ENCODE measurements at places on chromosomes 1 and 21.

GRCh38 chr1:90358448-90358847 is 358.7 kb downstream of the BARHL2 start:
- peak; percentile 40 for DNase-seq

DNA sequence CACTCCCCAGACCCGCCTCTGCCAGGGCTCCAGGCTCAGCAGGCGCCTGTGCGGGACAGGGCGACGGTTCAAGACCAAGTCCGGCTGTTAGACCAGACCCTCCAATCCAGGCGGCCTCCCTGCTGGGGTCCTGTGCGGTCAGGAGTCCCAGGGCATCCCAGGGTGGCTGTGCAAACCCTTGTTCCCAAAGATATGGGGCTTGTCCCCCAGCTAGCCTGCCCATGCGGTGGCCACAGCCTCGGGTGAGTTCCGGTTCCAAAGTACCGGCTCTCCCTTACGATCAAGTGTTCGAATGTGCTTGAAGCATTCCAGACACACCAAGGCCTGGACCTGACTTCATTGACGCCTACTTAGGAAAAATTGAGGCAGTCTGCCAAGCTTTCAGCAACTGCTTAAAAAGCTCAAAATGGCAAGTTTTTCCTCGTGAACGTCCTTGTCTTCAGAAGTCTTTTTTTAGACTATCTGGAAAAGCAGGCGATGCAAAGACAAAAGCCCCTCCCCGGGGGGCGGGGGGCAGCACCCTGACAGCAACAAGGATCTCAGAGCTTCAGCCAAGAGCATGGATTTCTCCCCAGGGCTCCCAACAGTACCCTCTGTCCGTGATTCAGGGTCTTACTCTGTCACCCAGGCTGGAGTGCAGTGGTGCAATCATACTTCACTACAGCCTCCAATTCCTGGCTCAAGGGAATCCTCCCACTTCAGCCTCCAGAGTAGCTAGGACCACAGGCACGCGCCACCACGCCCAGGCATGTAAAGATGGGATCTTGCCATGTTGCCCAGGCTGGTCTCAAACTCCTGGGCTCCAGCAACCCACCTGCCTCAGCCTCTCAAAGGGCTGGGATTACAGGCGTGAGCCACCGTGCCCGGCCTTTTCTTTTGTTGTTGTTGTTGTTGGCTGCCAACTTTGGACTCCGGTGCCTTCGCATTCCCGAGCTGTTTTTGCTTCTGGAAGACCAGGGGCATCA is 2.3 kb downstream of the FAAP20 start:
- DNase-seq: no peak

- DNase-seq: no peak
Measured at GRCh38 chr1:18343581-18343980, 137.1 kb upstream of the KLHDC7A start.

DNA sequence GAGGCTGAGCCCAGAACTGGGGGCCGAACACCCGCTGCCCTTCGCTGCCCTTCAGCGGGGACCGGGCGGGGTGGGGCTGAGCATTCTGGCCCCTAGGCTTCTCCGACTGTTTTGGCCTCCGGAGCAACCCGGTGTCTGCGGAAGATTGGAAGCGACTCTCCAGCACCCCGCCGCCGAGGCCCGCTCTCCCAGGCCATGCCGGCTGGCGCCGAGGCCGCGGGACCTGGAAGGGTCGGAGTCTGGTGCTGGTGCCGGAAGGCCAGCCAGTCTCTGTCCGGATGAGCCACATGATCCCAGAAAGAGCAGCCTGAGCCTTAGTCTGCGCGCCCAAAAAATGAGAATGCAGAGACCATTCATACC is 272.0 kb downstream of the FOXD2 start:
- DNase-seq: no peak

DNA sequence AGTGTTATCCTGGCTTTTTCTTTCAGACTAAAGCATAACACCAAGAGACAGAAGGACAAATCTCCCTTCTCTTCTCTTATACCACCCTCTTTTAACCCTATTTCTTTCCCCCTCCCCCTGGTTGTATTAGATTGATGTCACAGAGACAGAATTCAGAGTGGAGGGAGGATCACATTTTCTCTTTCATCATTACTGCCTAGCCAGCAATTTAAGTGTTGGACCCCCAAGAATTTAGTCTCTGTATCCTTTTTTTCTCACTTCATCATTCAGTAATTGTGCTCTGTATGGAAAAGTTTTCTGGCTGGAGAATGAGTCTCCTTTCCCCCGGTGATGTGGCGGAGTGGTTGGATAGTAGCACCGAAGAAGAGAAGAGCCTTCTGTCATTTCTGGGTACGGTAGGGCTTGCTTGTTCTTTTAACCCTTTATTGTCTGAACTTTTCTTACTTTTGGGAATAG is 124.8 kb downstream of the CLEC20A start:
- no peak for DNase-seq

DNA sequence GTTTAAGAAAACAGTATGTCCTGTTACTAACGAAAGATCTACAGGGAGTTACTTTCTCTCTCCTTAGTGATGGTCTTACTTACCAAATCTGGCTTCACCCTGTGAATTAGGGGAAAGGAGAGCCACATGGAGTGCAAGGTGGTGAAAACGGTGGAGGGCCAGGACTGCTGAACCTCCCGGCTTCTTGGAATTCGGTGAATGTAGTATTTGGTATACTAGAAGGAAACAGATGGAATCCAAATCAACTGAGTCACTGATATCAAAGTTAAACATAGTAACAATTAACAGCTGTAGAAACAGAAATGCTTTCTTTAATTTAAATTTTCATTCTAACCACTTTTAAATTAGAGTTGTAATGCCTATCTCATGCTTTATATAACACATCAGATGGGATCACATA is 45.7 kb downstream of the ALG14 start:
- no peak for DNase-seq

DNA sequence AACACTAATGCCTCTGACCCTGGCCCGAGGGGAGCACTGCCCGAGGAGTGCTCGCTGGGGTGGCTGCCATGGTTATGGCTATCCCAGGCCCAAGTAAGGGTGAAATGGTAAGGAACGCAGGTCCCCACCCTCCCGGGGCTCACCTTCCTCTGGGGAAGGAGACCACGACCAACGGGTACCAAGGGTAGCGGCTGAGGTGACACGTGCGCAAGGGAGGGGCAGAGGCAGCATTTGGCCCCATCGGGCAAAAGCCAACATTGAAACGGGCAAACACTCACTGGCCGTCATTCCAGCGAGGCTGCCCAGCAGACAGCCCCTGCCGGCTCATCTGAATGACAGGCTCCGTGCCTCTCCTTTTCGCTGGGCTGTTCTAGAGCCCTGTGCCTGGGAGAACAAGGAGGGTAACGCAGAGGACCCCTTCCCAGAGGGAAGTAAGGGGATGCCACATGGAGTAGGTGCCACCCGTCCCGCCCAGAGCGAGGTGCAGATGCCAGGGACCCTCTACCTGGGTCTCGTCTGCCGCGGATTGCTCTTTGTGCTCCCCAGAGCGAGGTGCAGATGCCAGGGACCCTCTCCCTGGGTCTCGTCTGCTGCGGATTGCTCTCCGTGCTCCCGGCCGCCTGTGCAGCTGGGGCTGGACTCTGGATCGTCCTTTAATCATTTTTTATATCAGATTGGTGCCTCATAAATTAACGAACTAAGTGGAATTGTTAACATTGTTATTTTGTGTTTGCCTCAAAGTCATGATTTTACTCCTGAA is 16.2 kb downstream of the ACTRT2 start:
- no peak for DNase-seq

DNA sequence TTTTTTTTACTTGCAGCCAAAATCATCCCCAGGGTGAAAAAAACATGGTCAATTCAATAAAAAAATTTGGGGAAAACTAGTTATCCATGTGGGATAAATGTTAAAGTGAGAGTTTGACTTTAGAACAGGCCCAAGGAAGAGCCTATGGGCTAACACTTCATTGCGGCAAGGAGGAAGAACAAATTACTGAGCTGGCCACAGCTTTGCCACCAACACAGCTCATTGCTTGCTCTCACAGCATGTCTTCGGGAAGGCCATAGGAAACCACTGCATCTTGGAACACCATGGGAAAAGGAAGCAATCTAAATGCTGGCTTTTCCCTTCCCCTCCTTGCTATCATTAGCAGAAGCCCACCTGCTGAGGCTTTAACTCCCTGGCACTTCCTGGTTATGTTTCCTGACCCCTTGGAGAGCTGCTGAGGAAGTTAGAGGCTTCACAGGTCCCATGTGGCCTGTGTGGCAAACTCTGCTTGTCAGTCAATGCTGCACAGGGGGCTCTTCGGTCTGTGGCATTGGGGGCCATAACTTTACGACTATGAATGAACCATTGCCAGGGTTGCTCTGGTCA is 86.0 kb downstream of the SLC25A24 start:
- no peak for DNase-seq

DNA sequence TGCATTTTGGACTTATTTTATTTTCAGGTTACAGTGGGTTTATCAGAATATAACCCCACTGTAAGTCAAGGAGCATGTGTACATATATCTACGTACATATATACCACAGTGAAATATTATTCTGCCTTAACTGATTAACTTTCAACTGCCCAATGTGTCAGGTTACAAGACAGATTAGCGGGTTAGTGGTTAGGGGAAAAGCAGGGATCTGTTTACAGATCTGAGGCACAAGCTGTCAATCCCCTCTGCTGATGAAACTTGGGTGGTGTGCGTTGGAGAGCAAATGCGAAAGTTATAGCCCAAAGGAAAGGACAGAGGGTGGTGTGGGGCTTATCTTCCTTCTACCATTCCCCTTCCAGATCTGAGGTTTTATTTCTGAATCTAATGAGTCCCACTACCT is 238.2 kb upstream of the KCNK2 start:
- DNase-seq: no peak

DNA sequence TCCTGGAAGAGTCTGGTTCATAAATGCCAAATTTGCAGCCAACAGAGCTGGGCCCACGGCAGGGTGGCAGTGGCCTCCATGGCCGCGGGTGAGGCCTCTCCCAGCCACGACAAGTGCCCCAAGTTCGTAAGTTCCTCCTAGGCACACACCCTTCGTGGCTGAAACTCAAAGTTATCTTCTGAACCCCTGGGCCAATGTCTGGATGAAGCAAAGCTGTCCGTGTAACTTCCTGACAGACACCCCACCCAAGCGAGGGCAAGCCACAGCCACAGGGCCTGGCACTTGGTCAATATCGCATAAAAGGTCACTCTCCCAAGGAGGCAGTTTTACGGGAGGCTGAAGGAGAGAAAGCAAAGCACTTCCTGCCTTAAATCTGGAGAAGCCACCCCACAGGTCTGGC is 27.8 kb upstream of the GPR153 start:
- DNase-seq: no peak

DNA sequence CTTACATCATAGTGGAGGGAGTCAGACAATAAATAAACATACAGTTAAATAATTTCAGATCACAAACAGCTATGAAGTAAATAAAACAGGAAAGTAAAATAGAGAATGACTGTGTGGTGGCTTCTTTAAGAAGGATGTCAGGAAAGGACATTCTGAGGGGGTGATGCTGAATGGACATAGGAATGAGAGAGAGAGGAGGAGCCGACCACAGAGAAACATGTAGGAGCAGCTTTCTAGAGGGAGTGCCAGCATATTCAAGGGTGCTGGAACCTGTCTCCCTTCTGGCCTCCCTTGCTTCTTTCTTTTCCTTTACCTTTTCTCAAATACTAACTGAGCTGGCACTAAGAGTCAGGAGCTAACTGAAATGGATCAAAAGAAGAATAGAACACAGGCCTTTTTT is 20.5 kb upstream of the BCL10 start:
- no peak for DNase-seq

Measured in activated CD4-positive, alpha-beta T cell treated with anti-CD3 and anti-CD28 coated beads, Interleukin-2, amount 10 ng/mL, durations not matched to agents 24 days and 14 days (primary cell).